ENCODE measurements at places on chromosomes 6 and 20.

DNA sequence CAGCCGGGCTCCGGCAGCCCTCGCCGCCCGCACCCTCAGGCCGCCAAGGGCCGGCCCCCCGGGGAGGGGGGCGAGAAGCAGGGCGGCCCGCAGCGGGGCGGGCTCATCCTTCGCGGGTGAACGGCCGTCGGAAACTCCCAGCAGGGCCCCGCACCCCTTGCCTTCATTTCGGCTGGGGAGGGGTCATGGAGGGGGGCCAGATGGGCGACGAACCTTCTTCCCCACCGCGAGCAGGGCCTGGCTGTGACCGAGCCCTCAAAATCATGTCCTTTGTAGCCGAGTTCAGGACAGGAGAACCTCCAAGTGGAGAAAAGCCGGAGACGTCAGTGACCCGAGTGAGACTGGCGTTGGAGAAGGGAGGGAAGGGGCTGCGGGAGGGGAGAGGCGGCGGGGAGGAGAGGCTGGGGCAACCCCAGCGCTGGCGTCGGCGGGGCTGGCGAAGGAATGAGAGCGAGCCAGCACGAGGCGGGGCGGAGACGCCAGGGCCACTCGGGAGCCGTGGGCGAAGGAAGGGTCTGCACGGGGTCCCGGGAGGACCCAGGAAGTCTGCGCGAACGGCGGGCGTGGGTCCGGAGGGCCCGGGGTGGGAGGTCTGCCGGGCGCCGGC lies 571 bp upstream of the FOXC1 start:
- DNase-seq = no peak

DNA sequence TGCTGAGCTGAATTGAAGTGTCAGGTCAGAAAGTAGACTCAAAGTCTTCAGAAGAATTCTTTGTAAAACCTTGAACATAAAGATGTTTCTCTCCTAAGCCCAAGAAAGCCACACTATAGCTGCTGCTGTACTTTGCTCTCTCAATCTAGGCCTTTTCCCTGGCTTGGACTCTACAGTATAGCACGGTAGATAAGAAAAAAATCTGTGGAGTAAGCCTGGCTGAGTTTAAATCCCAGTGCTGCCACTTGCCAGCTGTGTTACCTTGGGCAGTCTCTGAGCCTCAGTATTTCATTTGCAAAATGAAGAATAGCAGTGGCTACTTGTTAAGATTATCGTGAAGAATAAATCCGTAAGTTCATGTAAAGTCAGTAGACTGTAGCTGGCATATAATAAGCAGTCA lies 53.3 kb upstream of the UFL1 start:
- DNase-seq = no peak

DNA sequence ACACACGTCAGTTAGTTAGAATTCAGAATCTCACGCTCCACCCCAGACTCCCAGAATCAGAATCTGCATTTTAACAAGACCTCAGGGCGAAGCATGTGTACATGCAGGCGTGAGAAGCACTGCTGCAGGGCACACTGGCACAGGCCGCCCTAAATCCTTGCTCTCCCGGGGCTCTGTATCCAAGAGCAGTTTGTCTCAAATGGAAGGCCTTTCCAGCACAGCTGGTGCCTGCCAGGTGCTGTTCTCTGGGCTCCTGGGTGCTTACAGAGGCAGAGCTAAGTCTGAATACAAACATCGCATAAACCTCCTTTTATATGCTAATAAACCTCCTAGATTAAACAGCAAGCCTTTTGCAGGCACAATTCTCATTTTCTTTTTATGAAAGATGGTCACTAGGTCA lies 119.1 kb upstream of the CD93 start:
- no peak for DNase-seq

GRCh38 chr6:35620706-35621105 lies 68.0 kb downstream of the FKBP5 start:
- DNase-seq = no peak

DNA sequence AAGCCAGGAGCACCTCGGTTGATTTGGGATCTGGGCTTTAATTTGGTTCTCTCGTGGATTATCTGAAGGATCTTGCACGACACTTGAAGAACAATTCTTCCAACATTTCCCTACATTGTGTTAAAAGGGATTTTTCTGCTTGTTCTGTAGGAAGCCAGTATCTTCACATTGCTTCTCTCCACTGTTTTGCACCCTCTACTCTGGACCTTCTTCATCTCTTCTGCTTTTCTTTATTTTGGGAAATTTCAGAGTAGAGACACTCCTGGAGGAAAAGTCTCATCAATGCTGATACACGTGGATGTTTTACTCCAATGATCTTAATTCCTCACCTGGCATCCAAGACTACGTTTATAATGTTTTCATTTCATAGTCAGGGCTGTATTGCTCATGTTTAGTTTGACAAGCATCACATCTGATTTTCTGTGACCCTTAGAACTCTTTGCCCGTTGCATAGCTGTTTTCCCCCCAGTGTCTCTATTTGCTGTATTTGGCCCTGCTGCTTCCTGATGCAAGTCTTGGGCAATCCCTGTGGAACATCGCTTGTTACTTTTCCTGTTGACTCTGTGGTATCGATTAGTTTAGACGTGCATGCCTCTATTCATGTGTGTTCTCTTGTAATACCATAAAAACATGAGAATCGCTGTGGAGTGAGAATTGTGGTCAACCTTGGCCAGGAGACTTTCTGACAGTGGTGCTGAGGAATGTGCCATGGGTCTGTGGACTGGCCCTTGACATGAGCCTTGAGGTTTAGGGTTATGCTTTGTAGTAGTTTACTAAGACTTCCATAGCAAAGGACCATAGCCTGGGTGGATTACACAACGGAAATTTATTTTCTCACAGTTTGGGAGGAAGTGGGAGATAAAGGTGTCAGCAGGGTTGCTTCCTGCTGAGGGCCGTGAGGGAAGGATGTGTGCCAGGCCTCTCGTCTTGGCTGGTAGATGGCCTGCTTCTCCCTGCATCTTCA lies 12.5 kb downstream of the PLCB1 start:
- DNase-seq = peak; percentile 22

- no peak for DNase-seq
These were observed 191.4 kb downstream of the NKAIN2 start for GRCh38 chr6:123994891-123995635.

DNA sequence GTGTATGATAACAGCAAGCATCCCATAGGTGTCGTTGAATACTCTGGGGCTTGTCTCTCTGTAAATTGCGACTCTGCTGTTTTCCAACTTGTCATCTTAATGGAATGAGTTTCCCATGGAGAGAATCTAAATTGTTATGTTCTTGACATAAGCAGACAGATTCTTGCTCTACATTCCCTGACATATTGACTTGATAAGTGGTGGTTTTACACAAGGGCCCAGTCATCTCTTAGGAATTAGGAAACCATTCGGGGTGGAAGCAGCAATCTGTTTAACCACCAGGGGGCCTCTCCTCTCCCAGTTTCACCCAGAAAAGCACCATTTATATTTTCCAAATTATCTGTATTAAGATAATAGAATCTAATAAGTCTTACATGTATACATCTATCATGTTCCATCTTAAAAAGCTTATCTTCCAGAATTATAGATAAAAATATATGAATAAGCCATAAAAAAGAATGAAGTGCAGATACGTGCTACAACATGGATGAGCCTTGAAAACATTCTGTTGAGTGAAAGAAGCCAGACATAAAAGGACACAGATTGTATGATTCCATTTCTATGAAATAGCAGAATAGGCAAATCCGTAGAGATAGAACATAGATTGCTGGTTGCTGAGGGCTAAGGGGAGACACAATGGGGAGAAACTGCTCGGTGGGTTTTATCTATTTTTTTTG lies 23.1 kb upstream of the MROH8 start:
- no peak for DNase-seq

DNA sequence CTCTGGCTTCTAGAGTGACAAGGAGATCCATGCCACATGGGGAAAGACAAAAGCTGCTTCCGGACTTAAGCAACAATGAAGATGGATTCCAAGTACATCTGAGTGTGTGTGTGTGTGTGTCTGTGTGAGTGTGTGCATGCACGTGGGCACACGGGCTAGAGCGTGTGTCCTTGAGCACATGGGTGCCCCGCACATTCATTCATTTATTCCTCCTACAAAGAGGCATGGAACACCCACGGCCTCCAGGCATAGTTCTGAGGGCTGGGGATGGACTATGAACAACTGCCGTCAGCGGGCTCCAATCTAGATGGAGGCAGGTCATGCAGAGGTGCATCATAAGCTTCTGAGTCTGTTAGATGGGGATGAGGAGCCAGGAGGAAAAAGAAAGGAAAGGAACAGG lies 49.1 kb downstream of the GRM4 start:
- DNase-seq = no peak

DNA sequence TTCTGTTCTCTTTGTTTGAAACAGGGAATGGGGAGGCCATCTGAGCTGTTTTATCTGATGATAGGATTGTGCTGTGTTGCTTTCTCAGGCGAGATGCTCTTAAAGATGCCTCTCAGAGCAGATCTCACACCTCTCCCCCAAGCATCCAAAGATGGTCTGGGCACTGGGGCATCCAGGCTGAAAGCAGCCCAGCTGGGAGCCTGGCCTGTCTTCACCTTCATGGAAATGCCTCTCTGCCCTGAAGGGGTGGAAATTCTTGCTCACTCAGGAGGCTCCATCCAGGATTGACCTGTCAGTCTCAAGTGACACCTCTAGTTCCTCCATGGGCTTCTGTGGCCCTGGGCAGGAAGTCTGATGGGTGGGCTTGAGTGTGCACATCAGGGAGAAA lies 86.4 kb downstream of the TCP11 start:
- no peak for DNase-seq

DNA sequence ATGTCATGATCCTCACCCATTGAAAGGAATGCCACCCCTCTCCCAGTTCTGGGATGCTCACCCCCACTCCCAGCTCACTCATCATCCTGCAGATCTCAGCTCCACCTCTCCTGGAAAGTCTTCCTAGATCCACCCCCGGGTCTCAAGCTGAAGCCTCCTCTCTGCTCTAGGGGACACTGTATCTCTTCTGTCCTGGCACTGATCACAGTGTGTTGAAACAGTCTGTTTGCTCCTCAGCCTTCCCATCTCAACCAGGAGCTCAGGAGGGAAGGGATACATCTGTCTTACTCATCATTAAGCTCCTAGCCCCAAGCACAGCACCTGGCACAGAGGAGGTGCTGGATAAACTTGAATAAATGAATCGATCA lies 80.1 kb downstream of the MRPL14 start:
- no peak for DNase-seq

GRCh38 chr6:159693894-159694545 lies 979 bp upstream of the SOD2 start:
- DNase-seq = no peak

- no peak for DNase-seq
These were observed 57.5 kb upstream of the SNRPB2 start for GRCh38 chr20:16672299-16672698.

GRCh38 chr20:33348136-33348937 lies 53.0 kb downstream of the CDK5RAP1 start:
- no peak for DNase-seq

GRCh38 chr6:150800674-150801314 lies 64.7 kb upstream of the MTHFD1L start:
- no peak for DNase-seq

DNA sequence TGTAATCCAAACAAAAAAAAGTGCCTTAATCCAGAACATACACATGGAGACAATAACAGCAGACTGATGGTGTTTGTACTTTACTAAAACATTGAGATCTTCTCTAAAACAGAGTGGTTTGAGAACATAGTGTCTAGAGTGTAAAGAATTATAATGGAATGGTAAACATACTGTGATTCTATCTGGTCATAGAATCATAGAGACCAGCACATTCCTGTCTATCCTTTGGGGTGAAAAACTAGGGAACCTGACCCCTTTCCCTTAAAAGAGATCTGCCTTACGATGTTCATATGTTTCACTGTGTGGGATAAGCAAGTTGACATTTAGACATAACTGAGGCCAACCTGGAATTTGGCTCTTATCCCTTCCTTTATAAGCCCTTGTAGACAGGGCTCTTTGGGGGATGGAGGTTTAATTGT lies 55.7 kb downstream of the TRMT11 start:
- no peak for DNase-seq

- DNase-seq = no peak
These were observed 84.4 kb downstream of the INSM1 start for GRCh38 chr20:20452254-20452676.

- no peak for DNase-seq
These were observed 3.7 kb downstream of the PYGB start for GRCh38 chr20:25251558-25251957.

- DNase-seq = no peak
These were observed 17.1 kb upstream of the ULBP3 start for GRCh38 chr6:150086026-150086425.

DNA sequence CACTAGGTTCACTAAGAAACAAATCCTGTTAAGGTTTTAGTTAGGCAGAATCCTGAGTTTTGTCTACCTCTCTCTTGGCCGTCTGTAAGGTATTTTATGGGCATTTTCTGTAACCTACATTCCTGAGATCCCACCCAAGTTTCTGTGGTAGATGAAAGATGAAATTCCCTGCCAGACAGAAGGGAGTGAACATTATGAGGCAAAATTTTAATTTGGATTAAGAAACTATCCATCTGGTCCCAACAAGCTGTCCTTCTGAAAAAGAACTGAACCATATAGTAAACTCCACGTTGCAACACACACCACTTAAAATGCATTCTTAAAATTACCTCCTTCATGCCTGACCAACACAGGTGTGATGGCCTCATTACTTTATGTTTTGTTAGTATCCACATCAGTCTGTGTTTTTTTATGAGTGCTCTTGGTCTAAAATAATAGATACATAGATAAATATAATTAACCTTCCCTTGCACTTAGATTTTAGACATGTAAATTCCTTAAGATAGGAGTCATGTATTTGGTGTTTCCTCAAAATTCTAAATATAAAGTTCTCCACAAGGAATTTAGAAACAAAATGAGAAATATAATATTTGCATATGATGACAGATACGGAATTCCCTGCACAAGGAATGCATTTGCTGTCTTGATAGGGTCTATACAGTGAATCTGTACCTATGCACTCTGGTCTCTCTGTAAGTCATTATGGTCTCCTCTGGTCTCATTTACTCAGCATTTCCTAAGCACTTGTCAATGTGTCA lies 86.5 kb downstream of the CHD6 start:
- no peak for DNase-seq

DNA sequence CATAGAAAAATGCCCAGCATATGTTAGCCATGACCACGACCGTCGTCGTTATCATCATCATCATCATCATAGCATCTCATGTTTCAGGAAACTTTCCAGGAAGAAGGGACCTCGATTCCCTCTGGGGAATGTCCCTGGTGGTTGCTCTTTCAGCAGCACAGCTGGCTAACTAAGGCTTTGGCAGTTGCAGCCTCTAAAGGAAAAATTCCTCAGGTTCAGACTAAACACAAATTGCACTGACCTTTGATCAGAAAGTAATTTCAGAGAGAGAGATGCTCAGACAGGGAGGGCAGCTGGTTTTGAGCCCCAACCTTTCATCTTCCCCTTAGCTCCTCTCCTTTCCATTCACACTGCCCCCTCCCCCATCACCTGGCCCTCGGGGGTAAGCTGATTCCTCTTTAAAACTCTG lies 5.6 kb upstream of the CFB start:
- DNase-seq = no peak

GRCh38 chr20:48740712-48741111 lies 87.1 kb downstream of the PREX1 start:
- no peak for DNase-seq
